Left kidney (tissue), 8 donors: ENCODE measurements at places on chromosomes 12 and 14. TPM values are rescaled to one million over a fixed set of nuclear protein-coding genes. Genes with fewer than 3 reads are reported as not detected.

C12orf54 gene
- 0.60 TPM for polyA plus RNA-seq

KRT78 gene
- polyA plus RNA-seq, result not detected

TAS2R8 gene
- not detected for polyA plus RNA-seq

NELL2 gene
- 26.0 TPM for polyA plus RNA-seq

LTBP2 gene
- 2.3 TPM for polyA plus RNA-seq

DNA sequence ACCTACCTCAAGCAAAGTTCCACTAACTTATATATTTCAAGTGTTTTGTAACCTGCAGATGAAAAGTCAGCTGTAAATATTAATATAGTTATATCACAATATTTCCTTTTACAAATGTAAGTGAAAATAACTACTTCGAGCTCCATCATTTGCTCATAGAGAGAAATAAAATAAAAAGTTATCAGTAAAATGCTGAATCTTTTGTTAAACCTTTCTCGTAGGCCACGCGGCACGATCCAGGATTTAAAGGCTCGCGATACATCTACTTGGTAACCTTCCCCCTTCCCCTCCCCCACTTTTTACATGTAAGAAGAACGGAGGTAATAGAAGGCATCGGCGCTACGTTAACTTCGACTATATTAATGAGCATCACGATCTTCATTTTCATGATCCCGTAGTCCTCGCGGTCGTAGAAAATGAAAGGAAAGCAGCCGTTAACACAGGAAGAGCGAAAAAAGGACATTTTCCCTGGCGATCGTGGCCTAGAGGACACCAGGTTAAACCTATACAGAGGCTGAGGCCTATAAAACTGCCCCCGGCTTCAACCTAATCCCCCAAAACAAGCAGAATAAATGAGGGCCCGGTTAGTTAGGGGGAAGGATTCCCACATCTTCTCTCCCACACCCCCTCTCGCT lies 508 bp downstream of the HNRNPC start:
- peak; percentile 70 for DNase-seq

DNA sequence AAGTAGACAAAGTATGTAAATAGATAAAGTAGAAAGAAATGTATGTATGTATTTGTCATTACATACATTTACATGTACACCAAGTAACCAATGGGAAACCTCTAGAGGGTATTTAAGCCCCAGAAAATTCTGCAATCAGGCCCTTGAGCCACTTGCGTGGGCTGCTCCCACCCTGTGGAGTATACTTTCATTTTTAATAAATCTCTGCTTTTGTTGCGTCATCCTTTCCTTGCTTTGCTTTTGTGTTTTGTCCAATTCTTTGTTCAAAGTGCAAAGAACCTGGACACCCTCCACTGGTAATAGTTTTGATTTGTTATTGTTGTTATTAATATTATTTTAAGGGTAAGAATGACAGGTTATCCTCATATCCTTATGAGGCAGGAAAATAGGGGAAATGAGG lies 21.8 kb downstream of the CAPS2 start:
- DNase-seq, result no peak

- DNase-seq, result no peak
Observed at GRCh38 chr14:92846162-92846897, 52.2 kb downstream of the GOLGA5 start.

- no peak for DNase-seq
Observed at GRCh38 chr14:34340025-34340625, 121.9 kb downstream of the SPTSSA start.

DNA sequence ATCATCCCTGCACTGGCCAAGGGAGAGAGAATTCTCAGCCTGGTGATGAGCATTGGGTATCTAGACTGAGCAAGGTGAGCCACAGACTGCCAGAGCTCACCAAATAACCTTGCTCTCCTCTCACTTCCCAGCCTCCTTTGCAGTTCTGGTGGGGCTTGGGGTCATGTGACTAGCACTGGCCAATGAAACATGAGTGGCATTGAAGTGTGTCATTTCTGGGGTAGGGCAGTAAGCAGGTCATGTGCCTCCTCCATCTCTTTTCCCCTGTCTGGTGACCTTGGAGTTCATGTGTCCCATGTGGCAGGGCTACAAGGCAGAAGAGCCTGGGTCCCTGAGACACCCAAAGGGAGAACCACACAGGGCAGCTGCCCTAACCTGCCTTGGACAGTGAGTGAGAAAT lies 3.6 kb upstream of the KRT72 start:
- DNase-seq, result no peak

DNA sequence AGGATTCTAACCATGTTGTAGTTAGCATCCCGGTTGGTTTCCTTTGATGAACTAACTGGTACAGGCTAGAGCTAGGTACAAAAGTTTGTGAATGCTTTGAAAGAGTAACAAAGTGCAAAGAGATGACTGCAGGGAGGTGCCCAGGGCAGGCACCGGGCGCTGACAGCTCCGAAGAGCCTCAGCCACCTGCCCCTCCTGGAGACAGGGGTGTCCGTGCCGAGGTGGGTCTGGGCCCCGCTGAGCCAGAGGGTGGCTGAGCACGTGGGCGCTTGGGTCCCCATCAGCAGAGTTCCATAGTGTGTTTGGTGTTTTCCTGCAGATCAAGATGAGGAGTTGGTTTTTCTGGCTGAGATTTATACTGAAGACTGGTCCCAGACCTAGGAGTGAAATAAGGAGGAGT lies 19.9 kb downstream of the PRKAB1 start:
- no peak for DNase-seq

- peak; percentile 12 for DNase-seq
Observed at GRCh38 chr12:99810718-99811593, 163.4 kb downstream of the GARIN6 start.

DNA sequence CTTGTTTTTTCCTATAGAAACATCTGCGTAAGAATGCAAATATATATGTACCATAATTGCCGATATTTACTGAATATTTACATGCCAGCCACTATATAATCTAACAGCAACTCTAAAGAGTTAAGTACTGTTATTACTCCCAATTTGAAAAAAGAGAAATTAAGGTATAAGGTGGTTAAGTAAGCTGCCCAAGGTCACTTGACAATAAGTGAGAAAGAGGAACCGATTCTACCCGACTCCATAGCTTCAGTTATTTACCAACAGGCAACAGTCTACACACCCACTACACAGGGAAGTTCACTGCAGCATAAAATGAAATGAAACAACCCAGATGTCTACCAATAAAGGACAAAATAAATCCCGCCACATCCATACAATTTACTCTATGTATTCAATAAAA lies 1.1 kb downstream of the MIS18BP1 start:
- no peak for DNase-seq

GRCh38 chr14:27863166-27863565 lies 903.4 kb upstream of the FOXG1 start:
- peak; percentile 22 for DNase-seq

DNA sequence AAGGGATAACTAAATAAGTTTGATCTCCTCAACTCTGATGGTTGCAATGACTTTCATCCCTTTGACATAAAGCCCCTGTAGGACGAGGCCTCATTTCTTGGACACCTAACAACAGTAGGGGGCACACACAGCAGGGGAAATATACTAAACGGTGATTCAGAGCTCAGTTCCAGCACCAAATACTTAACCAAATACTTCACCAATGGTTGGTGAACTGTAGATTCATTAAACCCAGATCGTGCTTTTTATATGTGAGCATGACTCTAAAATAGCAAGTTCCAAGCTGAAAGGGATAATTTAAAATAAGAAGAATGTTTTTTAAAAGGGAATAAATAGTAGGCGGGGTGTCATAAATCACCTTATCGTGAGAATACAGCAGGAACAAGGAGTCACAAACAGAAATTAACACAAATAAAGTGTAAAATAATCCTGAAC lies 53.2 kb downstream of the ATG2B start:
- DNase-seq, result no peak

- DNase-seq, result no peak
Observed at GRCh38 chr14:61696753-61697318, 1.5 kb downstream of the HIF1A start.

- no peak for DNase-seq
Observed at GRCh38 chr12:89059056-89059455, 293.2 kb downstream of the DUSP6 start.
